ENCODE measurements at places on chromosomes 2 and 18.

DNA sequence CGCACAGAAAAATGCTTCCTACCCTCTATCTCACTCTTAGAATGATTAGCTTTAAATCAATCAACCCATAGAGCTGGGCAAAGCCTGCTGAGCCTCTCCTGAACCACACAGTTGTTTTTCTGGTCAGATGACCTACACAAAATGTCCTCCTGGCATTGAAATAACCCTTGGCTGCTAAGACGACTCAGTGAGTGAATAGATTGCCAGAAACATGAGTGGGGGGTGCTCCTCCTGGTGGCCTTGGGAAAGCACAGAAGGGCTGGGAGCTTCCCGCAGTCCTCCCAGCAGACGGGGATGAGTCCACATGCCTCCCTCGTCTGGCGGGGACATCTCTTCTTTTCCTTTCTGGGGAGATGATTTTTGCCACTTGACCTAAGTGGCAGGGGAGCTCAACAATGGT lies 14.9 kb downstream of the MAL start:
- no peak for DNase-seq

- DNase-seq: no peak
Observed at GRCh38 chr2:121155502-121156056, 129.4 kb downstream of the TFCP2L1 start.

GRCh38 chr2:5453220-5454050 lies 238.7 kb upstream of the SOX11 start:
- DNase-seq: no peak

GRCh38 chr2:239115616-239116015 lies 267.7 kb downstream of the TWIST2 start:
- DNase-seq: no peak

GRCh38 chr2:176526995-176527901 lies 258.0 kb downstream of the MTX2 start:
- no peak for DNase-seq

- DNase-seq: no peak
Observed at GRCh38 chr2:119142824-119143223, 15.7 kb downstream of the C1QL2 start.

DNA sequence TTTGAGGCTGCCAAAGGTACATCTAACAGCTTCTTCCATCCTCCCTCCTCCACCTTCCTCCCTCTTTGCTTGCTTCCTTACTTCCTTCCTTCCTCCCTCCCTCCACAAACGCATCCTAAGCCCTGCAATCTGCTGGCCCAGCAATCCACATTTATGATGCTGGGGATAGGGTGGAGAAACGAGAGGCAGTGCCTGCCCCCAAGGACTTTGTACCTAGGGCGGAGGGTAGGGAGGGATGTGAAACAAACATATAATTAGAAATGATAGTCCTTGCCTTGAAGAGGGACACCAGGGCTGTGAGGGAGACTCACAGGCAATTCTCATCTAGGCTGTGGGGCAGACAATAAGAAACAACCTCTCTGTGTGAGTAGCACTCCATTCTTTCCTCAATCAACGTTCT lies 188.3 kb downstream of the ANKRD30B start:
- DNase-seq: no peak
